ENCODE measurements at places on chromosomes 5 and 9.

DNA sequence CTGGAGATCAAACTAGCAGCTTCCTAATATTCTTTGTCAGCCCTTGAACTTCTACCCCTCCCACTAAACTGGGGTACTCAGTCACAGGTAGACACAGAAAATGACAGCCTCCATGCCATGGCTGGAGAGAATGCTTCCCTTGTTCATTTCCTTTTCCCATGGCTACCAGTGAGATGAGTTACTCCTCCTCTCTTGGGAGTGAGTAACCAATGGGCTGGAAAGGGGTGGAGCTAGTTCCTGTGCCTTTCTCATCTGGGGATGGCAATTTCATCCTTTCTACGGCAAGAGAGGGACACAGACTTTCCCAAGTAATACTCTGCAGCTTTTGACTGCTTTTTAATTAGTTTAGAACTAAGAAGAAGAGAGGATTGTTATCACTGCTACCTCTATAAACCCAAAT is 1045.6 kb upstream of the WWC1 start:
- no peak for DNase-seq

- DNase-seq = peak; percentile 41
Measured at GRCh38 chr5:177086654-177087397, at the start of gene FGFR4. Gene FGFR4 (plus strand): TSS chr5:177086915. CDS start chr5:177089603, 2,688 bp downstream.

DNA sequence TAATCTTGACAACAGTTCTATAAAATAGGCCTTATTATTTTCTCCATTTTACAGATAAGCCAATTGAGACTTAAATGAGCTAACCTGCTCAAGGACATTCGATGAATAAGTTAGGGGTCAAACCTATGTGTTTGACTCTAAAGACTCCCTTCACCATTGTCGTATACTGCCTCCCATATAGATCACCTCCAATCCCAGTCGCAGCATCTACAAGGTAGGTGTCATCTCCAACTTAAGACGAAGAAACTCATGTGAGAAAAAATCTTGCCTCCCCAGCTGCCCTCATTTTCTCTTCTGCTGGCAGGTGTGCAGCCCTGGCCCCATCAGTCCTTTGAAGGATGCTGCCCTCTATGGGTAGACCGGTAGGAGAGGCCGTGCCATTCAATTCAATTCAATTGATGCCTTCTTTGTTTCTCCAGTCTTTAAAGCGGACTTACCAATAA is 75.2 kb upstream of the SMARCA2 start:
- DNase-seq = peak; percentile 13

DNA sequence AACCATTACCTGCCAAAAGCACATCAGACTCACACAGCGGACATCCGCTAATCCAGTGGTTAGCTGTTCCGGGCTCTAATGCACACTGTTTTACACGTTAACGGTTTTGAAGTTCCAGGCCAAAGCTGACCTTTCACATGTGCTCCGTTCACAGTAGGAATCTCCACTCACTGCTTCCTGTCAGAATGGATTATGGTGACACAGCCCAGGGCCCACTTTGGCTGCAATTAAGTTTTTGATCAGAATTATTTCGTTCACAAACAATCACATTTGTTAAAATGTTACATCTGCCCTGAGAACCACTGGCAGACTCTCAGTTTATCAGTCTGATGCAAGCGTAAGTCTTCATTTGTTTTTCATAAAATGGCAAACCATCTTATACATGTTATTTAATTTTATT is 30.2 kb upstream of the CATSPER3 start:
- DNase-seq = no peak

DNA sequence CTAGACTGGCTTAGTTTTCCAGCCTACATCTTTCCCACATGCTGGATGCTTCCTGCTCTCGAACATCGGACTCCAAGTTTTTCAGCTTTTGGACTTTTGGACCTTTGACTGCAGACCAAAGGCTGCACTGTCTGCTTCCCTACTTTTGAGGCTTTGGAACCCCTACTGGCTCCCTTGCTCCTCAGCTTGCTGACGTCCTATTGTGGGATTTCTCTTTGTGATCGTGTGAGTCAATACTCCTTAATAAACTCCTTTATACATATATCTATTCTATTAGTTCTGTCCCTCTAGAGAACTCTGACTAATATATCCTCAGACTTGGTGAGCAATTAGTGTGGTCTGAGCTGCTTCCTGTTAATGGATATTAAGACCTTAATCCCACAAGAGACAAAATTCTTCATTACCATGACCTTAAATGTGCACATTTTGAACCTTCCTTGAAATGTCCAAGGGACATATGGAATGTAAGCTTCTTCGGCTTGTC is 752.9 kb downstream of the CDH18 start:
- DNase-seq = no peak

DNA sequence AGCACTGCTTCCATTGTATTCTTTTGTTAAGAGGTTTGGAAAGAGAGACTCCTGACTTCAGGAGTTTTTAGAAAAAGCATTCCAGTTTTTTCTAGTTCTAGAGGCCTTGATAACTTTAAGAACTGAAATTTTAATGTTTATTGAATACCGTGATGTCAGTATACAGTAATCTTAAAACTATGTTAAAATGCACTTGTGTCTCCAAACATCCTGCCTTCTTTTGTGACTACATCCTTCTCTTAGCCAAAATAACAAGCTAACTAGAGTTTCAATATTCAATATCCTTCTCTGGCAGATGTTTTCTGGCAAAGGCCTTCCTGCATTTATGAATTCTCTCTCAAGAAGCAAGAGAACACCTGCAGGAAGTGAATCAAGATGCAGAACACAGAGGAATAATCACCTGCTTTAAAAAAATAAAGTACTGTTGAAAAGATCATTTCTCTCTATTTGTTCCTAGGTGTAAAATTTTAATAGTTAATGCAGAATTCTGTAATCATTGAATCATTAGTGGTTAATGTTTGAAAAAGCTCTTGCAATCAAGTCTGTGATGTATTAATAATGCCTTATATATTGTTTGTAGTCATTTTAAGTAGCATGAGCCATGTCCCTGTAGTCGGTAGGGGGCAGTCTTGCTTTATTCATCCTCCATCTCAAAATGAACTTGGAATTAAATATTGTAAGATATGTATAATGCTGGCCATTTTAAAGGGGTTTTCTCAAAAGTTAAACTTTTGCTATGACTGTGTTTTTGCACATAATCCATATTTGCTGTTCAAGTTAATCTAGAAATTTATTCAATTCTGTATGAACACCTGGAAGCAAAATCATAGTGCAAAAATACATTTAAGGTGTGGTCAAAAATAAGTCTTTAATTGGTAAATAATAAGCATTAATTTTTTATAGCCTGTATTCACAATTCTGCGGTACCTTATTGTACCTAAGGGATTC is 43.1 kb downstream of the NDFIP1 start:
- peak; percentile 32 for DNase-seq

GRCh38 chr5:67187006-67187715 is 9.4 kb downstream of the CD180 start:
- no peak for DNase-seq
